ENCODE measurements at places on chromosomes 2 and 18.

GRCh38 chr2:68512966-68513365 lies 45.6 kb downstream of the APLF start:
- DNase-seq, result no peak

DNA sequence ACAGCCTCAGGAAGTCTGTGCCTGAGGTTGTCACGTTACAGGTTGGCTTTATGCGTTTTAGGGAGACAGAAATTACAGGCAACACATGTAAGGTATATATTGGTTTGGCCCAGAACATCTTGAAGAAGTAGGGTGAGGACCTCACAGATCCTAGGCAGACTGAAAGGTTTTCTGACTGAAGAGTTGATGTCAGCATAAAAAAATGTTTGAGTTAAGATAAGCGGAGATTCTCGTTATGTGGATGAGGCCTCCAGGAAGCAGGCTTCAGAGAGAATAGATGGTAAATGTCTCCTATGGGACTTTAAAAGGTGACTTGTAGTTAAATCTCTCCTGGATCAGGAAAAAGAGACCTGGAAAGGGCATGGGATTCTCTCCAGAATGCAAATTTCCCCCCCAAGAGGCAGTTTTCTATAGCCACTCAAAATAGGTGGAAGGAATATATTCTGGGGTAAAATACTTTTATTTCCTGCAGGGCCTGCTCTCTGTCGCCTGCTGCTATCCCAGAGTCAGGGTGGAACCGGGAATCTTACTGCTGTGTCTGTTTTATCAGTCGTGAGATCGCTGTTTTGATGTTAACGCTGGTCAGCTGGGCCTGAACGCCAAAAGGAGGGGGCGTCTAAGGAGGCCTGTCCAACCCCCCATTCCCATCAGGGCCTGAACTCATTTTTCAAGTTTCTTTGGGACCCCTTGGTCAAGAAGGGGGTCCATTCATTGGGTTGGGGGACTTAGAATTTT lies 171.1 kb downstream of the HDAC4 start:
- DNase-seq, result no peak

DNA sequence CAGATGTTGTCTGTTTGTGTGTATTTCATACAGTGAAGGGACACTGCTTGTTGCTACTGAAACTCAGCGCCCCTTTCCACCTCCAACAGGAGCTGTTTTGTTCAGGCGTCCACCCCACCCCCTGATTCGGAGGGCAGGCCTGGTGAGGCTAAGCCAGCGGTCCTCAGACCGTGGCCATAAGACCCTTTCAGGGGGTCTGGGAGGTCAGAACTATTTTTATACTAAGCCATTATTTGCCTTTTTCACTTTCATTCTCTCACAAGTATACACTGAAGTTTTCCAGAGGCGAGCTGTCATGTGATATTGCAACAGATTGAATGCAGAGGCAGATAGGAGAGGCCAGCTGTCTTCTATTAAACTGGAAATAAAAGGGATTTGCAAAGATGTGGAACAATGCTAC lies 39.7 kb upstream of the IGFBP5 start:
- no peak for DNase-seq

DNA sequence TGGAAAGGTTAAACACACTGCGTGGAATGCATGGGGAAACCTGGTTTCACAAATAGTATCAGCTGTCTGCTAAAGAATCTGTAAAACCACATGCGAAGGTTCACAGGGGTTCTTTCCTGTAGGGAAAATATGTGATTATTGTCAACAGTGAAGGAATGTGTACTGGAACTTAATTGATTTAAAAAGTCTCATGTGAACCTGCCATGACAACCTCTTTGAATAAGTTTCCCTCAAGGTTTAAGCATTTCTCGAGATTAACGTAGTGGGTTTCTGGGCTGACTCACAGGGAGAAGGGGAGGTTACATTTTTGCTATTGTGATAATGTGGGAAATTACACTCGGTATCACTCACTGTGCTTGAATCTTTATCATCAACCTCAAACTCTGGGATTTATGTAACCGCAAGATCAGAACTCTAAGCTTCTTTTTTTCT lies 28.2 kb upstream of the IL1R1 start:
- DNase-seq, result no peak

DNA sequence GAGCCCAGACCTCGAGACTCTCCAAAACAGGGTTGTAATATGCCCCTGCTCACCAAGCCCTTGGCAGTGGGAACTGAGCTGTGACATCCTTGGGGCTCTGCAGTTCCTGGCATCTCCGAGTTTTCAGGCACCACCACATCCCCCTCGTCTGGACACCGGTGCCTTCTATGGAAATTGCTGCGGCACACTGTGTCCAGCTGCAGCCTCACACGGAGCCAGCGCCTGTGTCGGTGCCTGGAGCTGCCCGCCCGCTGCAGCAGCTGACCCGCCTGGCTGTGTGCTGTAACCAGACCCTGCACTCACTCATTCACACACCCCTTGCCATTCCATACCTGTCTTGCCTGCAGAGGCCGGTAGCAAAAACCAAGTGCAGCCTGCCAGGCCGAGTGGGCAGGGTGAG lies 11.8 kb downstream of the IWS1 start:
- DNase-seq, result no peak

DNA sequence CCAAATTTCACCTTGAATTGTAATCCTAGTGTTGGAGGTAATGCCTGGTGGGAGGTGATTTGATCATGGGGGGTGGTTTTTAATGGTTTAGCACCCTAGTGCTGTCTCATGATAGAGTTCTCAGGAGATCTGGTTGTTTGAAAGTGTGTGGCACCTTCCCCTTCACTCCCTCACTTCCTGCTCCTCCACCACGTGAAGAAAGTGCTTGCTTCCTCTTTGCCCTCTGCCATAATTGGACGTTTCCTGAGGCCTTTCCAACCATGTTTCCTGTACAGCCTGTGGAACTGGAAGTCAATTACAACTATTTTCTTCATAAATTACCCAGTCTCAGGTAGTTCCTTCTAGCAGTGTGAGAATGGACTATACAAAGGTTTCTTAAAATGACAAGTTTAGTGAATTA lies 251.8 kb upstream of the NETO1 start:
- no peak for DNase-seq
